ENCODE measurements at places on chromosomes 1 and 21.

DNA sequence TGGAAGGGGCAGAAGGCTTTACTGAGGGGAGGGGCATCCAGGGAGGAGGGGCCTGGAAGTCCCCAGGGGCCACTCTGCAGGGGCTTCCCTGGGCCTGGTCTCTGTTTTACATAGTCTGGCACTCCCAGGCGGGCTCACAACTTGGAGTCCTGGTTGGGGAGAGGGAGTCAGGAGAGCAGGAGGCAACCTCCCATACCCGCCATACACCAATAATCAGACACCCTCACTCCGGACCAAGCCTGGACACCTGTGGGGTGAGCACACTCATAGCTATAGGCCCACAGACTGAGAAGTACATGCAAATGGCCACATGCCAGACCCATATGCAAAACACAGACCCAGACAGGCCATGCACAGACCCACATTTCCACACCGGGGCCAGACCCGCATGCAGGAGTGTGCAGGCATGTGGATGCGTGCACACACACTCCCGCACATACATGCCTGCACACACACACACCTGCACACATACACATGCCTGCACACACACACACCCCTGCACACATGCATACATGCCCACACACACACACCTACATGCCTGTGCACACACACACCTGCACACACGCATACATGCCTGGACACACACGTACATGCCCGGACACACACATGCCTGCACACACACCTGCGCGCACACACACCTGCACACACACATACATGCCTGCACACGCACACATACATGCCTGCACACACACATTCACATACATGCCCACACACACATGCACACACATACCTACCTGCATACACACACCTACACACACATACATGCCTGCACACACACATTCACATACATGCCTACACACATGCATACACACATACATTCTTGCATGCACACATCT lies 89.5 kb upstream of the RUNX3 start:
- DNase-seq = no peak

DNA sequence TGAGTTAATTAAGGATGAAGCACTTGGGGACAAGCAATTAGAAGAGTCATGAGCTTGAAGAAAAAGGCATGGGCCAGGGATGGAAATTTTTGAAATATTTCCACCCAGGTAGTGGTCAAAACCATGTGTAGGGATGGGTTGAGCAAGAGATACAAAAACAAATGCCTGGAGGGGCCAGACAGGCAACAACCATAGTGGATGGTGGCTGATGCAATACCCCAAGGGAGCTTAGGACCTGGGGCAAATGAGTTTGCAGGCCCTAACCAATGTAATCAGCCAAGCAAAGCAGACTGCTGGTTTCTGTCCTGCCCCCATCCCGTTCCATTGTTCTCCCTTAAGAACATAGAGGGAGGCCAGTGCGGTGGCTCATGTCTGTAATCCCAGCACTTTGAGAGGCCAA lies 119.1 kb upstream of the FGGY start:
- DNase-seq = no peak

- no peak for DNase-seq
Measured at GRCh38 chr1:98688110-98688739, 26.7 kb downstream of the SNX7 start.

DNA sequence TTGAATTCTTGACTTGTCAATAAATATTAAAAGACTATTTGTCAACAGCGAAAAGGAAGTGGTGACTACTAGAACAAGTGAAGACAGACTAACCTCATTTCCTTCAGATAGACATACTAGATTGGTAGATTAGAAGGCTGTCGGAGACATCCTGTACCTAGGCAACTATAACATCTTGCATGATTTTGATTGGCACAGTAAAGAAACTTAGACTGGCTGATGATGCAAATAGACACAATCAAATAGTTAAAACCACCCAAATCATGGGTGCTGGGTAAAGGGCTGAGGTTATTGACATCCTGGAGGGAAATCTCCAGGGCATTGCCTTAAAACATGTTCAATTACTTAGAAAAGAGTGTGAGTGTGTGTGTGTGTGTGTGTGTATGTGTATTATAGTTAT lies 85.9 kb upstream of the EDEM3 start:
- no peak for DNase-seq

GRCh38 chr21:45517249-45518065 lies 24.8 kb downstream of the SLC19A1 start:
- DNase-seq = no peak

DNA sequence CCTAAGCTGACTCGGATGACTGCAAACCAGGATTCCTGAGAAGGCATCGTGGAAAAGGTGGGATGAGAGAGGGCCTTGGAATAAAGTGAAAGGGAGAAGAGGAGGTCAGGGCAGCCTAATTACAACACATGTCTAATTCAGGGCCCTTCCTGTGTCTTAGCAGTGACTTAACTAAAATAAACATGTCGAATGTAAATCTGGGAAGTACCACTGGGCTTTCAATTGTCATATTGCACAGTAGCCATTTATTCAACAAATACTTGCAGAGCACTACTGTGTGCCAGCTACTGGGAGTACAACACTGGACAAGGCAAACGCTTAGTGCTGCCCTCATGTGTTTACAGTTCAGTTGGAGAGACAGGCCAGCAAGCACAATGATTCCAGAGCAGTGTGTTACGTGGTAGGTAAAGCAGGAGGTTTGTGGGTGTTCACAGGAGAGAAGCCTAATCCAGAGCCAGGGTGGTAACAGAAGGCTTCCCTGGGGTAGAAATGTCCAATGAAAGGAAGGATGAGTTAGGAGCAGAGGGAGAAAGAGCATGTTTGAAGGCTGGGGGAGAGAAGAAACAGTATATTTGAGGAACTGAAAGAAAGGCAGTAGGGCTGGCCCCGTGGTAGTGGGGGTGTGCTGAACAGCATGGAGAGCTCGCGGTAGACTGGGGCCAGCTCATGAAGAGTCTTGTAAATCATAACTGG lies 38.0 kb upstream of the RASAL2 start:
- DNase-seq = peak; percentile 28

DNA sequence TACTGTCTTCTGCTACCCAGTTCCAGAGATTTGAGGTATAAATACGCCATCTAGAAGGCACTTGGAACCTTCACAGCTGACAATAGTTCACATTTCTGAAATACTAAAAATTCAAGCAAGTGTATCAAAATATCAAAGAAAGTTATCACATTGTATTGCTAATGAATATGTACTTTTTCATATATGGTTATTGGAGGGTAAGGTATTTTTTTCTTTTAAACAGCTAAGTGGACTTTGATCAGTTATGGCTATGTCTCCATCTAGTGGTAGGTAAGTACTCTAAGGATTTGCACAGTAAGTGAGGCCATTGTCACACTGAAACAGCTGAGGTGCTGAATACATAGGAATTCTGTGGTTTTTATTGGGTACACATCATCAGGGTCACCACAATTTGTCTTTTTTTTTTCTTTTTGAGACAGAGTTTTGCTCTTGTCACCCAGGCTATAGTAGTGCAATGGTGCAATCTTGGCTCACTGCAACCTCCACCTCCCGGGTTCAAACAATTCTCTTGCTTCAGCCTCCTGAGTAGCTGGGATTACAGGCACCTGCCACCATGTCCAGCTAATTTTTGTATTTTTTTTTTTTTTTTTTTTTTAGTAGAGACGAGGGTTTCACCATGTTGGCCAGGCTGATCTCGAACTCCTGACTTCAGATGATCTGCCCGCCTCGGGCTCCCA lies 49.1 kb upstream of the CR2 start:
- peak; percentile 28 for DNase-seq

GRCh38 chr1:63807046-63807445 lies 33.2 kb downstream of the ROR1 start:
- DNase-seq = no peak

DNA sequence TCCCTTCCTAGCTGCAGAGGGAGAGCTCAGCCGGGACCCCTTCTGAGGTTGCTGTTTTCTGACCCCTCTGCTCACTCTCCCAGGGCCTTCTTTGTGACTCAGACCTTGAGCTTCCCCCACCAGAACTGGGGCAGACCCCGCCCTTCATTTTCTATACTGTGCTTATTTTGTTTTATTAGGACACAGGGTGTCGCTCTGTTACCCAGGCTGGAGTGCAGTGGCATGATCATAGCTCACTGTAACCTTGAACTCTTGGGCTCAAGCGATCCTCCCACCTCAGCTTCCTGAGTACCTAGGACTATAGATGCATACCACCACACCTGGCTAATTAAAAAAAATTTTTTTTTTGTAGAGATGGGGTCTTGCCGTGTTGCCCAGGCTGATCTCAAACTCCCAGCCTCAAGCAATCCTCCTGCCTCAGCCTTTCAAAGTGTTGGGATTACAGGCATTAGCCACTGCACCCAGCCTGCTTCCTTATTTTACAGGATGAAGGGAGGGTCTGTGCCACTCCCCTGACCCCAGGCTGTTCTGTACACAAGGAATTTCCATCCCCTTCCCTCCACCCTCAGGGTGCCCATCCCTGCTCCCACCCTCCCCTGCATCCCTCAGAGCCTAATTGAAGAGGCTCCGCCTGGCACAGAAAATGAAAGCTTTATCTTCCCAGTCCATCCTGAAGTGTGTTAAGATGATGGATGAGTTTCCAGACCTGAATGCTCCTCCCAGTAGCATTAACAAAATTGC lies 195.2 kb upstream of the POU3F1 start:
- DNase-seq = no peak

GRCh38 chr1:57470036-57470435 lies 46.2 kb upstream of the DAB1 start:
- no peak for DNase-seq

GRCh38 chr1:228204958-228205357 lies 2.9 kb upstream of the OBSCN start:
- DNase-seq = no peak

GRCh38 chr1:226603022-226603857 lies 54.7 kb downstream of the STUM start:
- DNase-seq = no peak

GRCh38 chr1:248792342-248792741 lies 33.4 kb downstream of the SH3BP5L start:
- DNase-seq = no peak

- no peak for DNase-seq
Measured at GRCh38 chr1:55316947-55317662, 101.9 kb upstream of the USP24 start.

GRCh38 chr1:46175243-46175642 lies 356 bp downstream of the TSPAN1 start:
- no peak for DNase-seq

DNA sequence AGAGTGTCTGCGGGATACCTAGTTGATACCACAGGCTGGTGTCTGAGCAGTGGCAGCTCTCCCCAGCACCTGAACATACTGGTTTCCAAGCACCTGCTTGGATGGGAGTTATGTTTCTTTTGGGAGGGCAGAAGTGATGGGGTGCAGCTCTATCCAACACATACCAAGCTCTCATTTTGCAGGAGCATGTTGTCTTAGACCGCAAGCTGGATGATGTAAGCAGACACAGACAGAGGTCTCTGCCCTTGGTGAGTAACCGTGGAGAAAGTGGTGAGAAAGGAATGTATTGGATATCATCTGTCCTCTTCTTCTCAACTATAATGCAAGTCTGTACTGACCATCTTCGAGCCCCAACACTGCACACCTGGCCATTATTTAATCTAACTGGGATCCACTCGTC lies 37.4 kb downstream of the ZNF496 start:
- peak; percentile 71 for DNase-seq
